ENCODE measurements at places on chromosomes 11 and 22.

DNA sequence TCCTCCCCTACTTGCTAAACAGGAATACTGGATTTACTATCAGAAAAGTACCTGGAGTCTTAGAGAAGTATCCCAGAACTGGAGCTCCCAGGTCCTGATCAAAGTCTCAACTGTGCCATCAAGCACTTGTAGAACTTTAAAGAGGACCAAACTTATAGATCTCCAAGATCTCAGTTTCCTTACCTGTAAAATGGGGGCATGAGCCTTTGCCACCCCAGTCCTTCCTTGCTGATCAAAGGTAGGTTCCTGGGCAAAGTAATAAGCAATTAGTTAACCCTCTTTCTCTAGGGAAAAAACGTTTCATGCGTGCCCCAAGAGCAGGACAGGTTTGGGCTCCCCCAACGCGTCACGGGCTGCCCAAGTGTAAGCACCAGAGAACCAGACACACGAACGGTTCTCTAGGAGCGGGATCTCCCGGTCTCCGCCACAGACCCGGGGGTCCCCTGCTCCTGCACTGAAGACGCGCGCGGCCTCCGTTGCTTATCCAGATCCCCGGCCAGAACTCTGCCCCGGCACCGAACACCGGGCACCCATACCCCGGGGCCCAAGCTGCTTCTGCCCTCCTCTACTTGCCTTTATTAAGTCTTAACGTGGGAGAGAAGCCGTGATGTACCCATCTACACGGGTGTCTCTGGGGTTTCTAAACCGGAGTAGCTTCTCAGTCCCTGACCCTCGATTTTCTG is 505 bp downstream of the ZNF214 start:
- DNase-seq: no peak

GRCh38 chr11:64894070-64894811 is 15.8 kb upstream of the EHD1 start:
- no peak for DNase-seq

GRCh38 chr11:23569134-23569533 is 708.9 kb upstream of the CCDC179 start:
- no peak for DNase-seq

GRCh38 chr11:100741866-100742625 is 55.0 kb downstream of the ARHGAP42 start:
- no peak for DNase-seq

- DNase-seq: no peak
Measured at GRCh38 chr22:37336579-37336978, 54.3 kb downstream of the CYTH4 start.

DNA sequence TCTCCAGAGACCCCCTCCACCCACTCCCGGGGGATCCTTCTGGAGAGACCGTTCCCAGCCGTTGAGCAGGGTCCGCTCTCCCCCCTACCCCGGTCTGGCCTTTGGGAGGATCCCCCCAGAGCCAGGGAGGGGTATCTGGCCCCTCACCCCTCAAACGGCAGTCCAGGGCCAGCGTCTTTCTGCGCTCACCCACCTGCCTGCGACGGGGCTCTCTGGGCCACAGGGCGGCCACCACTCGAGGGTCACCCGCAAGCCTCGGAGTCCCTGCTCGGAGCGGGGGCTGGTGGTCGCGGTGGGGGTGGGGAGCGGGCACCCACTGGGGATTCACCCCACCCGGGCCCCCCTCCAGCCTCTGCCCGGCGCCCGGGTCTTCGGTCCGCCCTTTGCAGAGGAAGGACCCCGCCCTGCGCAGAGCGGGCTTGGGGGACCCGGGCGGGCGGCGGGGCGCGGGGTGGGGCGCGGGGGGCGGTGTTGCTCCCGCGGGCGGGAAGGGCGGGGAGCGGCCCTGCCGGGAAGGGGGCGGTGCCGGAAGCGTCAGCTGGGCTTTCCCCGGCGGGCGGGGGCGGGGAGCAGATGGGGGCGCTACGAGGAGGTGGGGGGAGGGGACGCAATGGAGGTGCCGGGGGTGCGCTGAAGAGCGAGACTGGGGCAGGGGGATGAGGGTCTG is 16.6 kb downstream of the CRELD2 start:
- DNase-seq: no peak

DNA sequence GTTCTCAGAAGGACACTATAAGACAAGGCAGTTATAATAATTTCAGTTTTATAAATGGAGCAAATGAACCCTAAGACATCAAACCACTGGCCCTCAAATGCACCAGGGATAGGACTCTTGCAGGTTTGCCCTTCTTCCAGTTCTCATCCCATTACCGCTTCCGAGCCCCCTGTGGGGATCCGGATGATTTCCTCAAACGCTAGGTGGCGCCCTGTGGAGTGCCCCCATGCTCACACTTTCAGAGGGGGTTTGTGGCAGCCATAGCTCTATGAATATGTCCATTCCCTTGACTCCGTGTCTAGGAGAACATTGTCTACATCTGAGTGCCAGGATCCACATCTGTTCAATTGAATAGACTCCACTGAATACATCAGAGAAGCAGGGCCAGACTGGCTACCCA is 816.3 kb downstream of the NTM start:
- no peak for DNase-seq

DNA sequence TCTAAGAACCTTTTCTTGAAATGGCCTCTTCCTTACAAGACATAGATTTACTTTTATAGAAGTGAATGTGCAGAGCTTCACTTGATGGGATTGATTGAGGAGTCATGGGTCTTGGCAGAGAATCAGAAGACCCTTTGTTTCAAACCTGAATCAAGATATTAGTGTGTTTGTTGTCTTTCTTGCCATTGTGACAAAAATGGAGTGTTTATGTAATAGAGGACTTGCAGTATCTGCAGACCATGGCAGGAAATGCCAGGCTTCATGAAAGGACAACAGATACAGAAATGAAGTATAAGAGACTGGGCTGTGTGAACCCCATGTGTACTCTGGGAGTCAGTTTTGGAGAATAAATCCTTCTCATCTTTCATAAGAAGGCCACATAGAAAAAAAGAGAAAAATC is 72.9 kb upstream of the HORMAD2 start:
- DNase-seq: no peak

DNA sequence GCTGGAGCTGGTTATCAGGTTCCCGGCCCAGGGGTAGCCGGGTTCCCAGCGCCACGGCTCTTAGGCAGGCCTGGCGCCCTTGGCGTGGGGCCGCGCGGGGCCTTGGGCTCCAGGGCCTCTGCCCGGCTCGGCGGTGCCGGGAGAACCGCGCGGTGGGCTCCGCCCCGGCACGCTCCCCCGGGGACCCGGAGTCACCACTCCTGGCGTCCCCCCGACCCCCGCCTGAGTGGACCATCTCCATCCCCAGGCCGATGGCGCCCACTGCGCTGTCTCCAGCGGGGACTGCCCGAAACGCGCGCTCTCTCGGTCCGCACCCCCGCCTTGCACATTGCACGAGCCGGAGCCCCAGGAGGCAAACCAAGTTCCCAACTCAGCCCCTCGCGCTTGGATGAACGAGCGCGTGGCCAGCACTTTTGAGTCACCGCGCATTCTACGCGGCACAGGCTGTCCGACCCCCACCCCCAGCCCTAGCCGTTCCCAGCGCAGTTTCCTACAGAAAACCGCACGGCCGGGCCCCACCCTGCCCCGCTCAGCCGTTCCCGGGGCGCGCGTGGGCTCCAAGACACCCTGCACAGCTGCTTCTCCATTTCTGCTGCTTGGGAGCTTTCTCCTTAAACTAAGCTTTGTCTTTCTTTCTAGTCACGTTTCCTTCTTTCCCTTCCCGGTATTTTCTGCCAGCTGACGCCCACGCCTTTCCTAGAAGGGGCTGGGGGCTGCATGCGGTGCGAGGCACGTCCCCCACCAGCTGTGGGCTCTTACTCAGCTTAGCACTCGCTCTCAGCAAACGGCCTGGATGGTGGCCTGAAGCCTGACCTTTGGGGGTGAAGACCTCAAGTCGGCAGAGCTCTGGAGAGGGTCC is 650 bp upstream of the CHID1 start:
- DNase-seq: no peak

DNA sequence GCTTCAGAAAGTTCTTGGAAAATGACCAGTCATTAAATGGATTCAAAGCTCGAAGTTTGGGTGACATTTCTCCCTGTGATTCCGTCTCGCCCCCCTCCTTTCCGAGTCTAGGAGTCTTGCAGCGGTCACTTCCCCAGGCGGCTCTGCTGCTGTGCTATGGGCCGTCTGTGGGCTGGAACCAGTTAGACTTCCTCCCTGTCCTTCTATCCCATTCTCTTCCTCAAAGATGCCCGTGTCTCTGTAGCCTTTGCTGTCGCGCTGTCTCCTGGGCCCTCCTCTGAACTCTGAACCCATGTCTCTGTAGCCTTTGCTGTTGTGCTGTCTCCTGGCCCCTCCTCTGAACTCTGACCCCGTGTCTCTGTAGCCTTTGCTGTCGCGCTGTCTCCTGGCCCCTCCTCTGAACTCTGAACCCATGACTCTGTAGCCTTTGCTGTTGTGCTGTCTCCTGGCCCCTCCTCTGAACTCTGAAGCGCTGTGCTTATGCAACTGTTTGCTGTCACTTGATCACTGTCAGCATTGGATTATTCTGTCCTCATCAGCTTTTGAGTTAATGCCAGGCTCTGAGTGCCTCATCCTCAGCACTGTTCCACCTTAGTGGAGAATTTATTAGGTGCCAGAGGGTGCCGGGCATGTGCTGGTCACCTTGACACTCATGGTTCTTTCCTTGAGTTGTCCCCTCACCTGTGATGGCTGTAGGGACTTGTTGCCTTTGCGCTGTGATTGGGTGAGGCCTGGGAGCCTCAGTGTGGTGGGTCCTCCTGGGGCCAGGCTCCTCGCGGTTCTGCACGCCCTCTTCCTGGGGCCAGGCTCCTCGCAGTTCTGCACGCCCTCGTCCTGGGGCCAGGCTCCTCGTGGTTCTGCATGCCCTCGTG is 173.3 kb downstream of the TBC1D22A start:
- no peak for DNase-seq

GRCh38 chr11:73189315-73189714 is 28.8 kb upstream of the P2RY2 start:
- no peak for DNase-seq

DNA sequence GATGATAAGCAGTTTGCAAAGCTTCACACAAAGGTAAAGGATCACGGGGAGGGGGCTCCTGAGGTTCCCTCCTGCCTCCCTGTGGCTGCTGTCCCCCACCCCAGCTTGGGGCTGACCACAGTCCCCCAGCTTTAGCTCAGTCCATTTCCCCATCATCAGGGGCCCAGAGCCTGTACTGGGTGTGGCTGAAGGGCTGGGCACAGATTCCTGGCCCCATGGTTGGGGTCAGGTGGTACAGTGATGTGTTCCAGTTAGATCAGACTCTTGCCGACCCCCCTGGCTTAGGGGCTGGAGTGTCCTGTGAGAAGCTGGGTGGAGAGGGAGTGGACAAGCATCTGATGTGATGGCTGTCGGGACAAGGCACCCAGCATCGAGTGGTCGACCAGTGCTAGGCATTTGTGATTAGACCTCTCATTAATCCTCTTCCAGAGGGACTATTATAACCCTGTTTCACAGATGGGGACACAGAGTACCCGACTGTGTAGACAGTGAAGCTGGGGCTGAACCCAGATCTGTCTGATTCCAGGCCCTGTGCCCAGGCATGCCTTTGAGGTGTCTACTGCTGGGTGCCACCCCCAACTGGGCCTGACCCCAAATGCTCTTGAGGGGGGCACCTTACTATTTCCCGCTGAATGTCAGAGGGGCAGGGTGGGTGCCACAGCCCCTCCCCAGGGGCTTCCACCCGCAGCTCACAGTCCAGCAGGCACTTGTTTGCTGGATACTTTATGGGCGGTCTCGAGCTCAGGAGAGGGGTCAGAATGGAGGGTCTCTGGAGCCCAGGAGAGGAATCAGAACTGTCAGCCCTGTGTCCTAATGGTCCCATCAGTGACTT is 4.3 kb downstream of the SHANK3 start:
- no peak for DNase-seq

DNA sequence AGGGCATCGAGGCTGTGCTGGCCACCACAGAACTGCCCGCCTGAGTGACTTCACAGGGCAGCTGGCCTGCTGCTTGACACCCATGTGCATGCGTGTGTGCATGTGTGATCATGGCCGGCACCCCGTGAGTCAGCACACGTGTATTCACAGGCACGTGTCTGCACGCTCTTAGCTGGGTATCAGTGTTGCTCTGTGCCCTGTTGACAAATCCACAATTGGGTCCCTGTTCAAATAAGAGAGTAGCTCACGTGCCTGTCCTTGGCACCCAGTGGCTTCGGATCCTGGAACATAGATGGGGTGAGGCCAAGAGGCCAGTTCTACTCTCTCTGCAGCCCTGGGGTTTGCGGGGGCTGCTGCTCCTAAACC is 14.0 kb downstream of the B3GAT1 start:
- DNase-seq: no peak

GRCh38 chr11:61193596-61193995 is 9.7 kb upstream of the PGA3 start:
- DNase-seq: no peak

DNA sequence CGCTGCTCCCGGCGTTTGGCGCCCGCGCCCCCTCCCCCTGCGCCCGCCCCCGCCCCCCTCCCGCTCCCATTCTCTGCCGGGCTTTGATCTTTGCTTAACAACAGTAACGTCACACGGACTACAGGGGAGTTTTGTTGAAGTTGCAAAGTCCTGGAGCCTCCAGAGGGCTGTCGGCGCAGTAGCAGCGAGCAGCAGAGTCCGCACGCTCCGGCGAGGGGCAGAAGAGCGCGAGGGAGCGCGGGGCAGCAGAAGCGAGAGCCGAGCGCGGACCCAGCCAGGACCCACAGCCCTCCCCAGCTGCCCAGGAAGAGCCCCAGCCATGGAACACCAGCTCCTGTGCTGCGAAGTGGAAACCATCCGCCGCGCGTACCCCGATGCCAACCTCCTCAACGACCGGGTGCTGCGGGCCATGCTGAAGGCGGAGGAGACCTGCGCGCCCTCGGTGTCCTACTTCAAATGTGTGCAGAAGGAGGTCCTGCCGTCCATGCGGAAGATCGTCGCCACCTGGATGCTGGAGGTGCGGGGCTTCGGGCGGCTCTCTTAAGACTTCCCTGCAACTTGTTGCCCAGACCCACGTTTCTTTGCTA is at the start of gene CCND1:
Gene CCND1, plus strand, starts transcription at position 162 of the 587 bp plus-strand sequence. Its CDS starts 158 bp downstream, at position 320.
- DNase-seq: no peak

- no peak for DNase-seq
Measured at GRCh38 chr11:130042093-130042591, 27.6 kb upstream of the APLP2 start.

DNA sequence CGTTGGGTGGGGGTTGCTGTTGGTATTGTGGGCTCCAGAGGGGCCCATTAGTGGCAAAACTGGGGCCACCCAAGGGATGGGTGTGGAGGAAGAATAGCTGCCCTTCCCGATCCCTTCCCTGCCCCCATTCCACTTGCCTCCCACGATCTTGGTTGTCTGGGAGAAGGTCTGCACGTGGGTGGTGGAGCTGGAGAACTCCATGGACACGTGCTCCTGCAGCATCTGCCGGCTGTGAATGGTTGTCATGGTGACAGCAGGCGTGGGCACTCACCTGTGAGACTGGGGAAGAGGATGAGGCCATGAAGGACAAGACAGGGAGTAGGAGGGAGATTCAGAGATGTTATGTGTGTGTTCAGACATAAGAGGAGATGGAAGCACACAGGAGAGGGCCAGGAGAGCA is 2.0 kb downstream of the IGSF22 start:
- DNase-seq: no peak

- DNase-seq: peak; percentile 76
Measured at GRCh38 chr11:135027461-135027860, 615.4 kb upstream of the B3GAT1 start.

GRCh38 chr11:67450796-67451657 is 1.5 kb downstream of the GPR152 start:
- no peak for DNase-seq

- DNase-seq: no peak
Measured at GRCh38 chr22:45869340-45869847, 107.6 kb downstream of the WNT7B start.
